ENCODE measurements at places on chromosomes 5 and 9.
A peak's percentile ranks its signal among the peaks of the same experiment; 100 is the strongest.

- DNase-seq, result no peak
Observed at GRCh38 chr5:86463339-86463738, 154.4 kb upstream of the COX7C start.

GRCh38 chr9:21121595-21122251, 19.9 kb downstream of the IFNW1 start:
- no peak for DNase-seq

DNA sequence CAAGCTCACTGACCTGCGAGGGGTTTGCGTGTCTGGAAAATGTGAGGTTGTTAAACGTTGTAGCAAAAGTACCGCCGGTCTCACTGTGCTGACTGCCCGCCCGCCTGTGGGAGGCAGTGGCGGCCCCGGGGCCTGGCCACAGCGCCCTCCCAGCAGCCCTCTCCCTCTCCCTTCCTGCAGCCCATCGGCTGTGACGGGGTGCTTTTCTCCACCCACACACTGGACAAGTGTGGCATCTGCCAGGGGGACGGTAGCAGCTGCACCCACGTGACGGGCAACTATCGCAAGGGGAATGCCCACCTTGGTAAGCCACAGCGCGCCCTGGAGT, 6.2 kb downstream of the ADAMTSL2 start:
- no peak for DNase-seq

DNA sequence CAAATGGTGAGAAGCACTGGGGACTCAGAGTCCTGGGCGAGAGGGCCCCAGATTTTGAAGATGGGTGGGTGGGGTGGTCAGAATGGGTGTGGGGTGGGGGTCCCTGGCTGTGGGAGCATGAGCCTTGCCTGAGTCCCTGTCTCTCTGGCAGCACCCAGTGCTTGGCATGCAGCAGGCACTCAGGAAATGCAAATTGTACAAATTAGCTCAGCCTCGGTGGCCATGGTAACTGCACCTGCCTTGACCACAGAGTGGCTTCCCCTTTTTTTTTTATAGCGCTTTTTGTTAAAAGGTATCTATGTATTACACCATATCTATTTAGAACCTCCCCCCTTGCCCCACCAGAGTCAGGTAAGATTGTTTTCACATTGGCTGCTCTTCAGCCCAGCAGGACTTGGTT, 19.2 kb upstream of the PITX1 start:
- DNase-seq, result no peak

DNA sequence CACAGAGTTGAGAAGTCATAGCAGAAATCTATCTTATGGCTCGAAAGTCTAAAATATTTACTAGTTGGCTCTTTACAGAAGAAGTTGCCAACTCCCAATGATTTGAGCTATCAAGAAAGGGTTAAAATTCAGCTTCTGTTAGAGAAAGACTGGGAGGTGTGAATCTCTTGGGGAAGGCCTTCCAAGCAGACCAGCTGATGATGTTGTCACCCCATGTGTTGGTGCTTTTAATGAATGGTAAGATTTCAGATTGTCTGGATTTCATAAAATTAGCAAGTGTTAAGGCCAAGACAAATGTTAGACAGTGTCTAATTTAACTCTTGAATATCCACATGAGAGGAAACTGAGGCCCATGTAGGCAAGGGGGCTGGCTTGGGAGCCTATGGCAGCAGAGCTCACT, 63.9 kb downstream of the PPARGC1B start:
- no peak for DNase-seq

DNA sequence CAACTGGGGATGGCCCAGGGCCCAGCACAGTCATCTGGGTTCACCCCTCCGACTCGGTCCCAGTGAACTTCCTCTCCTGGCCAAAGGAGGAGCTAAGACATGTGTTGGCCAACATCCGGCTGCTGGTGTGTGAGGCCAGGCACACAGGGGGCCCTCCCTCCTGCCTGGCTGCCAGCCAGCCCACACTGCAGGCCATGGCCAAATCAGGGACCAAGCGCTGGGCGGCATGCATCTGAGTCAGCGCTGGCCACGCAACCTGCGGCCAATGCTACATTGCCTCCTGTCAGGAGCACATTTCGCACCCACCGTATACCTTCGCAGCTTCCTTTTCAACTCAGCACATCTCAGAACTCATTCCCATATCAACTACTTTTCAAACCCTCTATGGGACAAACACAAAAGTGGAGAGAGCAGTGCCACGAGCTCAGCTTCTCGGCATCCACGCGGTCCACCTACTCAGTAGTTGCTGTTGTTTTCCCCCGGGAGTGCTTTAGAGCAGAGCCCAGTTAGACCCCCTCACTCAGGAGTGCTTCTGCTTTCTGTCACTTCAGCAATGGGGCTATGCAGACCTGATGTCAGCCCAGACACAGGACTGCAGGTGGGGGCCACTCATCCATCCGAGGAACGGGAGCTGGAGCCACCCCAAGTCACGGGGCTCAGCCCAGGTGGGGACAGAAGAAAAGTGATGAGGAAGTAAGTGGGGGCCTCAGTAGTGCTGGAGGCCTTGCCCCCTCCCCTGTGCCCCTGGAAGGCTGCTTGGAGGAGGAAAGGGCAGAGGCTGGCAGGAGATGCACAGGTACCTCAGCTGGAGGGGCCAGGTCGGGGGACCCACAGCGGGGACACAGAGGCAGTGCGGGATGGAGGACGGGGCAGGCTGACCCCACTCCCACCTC, 13.9 kb downstream of the NINJ1 start:
- DNase-seq, result peak; percentile 76

- no peak for DNase-seq
Observed at GRCh38 chr5:158882236-158882635, 217.5 kb downstream of the EBF1 start.

- DNase-seq, result no peak
Observed at GRCh38 chr9:101367323-101367722, 17.5 kb downstream of the BAAT start.

DNA sequence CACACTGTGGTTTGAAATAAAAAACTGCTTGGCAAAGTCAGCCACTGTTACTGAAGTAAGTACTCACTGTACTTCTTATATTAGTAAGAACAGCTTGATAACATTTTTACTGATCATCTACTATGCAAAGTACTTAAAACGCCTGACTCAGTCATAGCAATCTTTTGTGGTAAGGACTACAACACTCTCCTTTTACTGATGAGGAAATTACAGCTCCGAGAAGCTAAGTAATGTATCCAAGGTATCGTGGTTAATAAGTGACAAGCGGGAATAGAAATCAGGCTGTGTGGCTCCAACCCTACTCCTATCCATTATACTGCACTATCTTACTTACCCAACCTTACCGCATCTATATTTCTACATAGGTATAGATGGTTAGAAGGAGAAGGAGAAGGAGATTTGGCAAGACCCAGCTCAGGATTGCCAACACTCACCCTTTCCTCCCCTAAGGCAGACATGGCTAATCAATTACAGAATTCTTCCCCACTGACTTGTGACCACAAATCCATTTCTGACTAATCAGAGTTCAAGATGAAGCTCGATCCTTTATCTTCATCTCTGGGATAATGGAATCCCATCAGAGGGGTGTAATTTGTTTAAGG, 281.4 kb downstream of the SPOCK1 start:
- no peak for DNase-seq

- no peak for DNase-seq
Observed at GRCh38 chr9:127035423-127035822, 87.0 kb downstream of the ANGPTL2 start.

GRCh38 chr5:132680780-132681475, 7.1 kb downstream of the IL4 start:
- DNase-seq, result no peak

- DNase-seq, result no peak
Observed at GRCh38 chr9:136655536-136656182, 7.1 kb upstream of the EGFL7 start.

- no peak for DNase-seq
Observed at GRCh38 chr5:93208141-93208751, 372.8 kb downstream of the NR2F1-AS1 start.

- DNase-seq, result peak; percentile 59
Observed at GRCh38 chr5:154273028-154273617, 82.6 kb downstream of the GALNT10 start.

DNA sequence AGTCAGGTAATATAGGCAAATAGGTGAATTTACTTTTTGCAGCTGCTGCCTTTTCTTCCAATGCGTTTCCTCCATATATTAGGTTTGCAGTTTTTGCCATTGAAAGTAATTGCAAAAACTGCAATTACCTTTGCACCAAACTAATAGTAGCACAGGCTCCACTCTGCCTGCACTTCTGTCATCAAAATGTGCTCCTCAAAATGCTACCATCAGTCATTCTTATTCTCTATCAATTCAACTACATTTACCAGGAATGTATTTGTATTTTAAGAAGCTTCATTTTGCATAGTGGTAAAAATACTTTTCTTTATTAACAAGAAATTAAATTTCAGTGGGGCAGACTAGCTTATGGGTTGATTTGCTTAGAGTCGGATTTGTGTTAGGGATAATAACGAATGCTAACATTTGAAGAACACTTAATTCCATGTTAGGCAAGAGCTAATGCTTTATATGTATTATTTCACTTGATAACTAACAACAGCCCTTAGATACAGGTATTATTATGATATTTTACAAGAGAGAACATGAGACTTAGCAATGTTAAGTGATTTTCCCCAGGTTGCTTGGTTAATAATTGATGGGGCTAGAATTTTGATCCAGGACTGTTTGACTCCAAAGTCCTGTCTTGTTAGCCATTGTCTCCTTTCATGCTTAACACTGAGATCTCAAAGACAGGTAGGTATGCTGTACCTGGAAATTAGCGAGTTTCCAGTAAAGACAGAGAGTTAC, 300.4 kb downstream of the MAN2A1 start:
- no peak for DNase-seq

GRCh38 chr9:38467404-38467803, 43.1 kb upstream of the IGFBPL1 start:
- DNase-seq, result no peak
